ENCODE measurements at places on chromosomes 4 and X.

DNA sequence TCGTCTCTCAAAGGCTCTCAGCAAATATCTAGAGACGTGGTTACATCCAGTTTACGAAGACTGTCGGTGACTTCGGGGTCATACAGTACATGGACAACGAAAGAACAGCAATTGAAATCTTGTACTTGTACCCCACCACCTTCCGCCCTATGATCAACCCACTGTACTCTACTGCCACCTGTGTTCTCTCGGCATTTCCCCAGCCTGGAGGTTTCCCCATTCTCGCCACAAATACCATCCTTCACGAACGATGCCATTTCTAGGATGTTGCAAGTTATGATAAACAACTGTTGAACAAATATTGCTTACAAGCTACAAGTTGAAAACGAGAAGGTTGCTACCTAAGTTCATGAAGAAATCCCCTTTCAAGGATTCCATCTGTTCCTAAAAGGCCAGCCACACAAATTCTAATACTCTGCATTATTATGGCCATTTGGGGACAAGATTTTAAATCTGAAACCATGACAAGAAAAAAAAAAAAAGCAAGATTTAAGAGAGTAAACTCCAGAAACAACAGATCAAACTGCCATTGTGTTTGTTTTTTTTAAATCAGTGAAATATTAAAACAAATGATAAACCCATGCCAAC, 1.6 kb downstream of the APBB2 start:
- DNase-seq = no peak

- DNase-seq = no peak
Observed at GRCh38 chr4:139009702-139010101, 5.9 kb upstream of the NOCT start.

- DNase-seq = no peak
Observed at GRCh38 chr4:48065587-48066052, 49.0 kb downstream of the NIPAL1 start.

DNA sequence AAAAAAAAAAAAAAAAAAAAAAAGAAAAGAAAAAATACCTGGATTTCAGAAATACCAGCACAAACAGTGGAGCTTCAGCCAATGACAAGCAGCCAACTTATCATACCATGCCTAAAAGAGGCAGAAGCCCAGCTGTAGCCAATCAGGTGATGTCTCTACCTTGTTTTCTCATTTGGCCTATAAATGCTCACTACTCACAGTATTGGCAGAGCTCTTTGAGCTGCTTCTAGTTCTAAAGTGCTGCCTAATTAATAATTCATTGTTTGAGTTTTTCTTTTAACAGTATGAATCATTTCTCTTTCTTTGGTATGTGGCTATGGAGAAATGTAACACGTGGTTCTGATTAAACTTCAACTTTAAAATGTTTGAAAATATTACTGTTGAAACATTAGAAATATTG, 188.8 kb upstream of the TECRL start:
- DNase-seq = no peak

DNA sequence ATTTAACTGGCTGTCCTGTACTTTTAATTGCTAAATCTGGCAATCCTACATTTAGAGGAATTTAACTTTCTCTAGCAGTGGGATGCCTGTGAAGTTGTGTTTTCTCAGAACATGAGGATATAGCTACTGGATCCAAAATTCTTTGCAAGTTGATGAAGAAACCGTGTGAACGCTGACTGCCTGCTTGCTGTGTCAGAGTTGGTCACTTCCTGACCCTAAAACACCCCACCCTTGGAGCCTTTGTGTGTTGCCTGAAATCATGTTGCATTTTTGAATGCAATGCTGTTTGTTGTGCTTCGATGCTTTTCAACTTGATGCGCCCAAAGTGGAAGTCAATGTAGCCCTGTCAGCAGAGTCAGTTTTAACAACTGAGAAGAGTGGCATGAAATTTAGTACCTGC, 211.2 kb downstream of the ANK2 start:
- no peak for DNase-seq

DNA sequence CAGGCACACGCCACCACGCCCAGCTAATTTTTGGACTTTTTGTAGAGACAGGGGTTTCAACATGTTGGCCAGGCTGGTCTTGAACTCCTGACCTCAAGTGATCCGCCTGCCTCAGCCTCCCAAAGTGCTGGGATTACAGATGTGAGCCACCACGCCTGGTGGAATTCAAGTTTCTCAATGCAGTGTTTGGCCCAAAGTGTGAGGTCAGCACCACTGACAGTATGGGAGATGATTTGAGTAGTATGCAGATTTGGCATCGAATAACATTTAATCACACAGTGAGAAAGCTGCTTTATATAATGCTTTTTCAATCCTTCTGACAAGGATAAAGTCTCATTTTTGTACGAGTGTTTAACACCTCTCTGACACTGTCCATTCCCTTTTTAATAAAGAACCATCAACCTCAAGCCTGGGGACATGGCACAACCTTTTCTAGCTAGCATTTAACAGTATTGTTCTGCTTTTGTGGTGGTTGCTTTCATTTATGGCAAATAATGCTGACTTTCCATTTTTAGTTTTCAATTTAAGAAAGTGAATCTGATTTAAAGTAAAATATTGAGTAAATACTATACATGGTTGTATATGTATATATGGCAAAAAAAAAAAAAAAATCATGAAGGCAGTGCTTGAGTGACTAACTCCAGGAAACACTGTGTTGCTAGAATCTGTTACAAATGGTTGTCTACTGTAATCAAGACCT, 4.3 kb upstream of the NSUN7 start:
- DNase-seq = no peak

DNA sequence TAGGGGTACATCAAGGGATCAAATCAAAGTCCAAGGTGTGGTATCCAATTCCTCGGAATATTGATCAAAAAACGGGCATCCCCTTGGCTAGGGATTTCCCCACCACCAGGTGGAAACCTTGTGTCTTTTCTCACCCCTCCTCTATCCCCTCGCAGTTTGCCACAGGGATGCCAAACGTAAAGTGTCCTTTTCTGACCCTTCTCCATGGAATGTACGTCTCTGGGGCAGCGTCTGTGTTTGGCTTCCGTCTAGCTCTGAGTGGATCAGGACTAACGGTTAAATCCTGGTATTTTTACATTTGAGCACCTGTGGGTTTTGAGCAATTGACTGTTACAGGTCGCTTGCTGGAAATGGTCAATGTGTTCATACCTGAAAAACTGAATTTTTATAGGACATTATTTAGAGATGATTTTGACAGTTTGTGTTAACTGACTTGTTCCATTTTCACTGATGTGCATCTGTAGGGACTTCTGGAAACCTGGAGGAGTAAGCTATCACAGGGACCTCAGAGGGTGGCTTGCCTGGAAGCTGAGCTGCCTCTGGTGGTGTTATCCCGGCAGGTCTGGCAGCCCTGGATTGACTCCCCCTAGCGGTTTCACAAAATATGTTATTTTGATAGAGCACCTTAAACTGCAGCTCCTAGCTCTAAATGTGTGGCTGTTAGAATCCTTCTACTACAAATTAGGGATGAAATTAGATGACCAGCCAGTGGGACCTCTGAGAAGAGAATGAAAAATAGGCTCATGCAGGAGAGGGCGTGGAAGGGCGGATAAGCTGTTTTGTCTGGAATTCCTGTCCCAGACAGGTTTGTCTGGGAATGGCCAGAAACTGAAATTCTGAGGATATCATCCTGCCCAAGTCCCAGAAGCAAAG, 8.8 kb upstream of the MGST2 start:
- no peak for DNase-seq

GRCh38 chr4:174111422-174111821, 172.0 kb downstream of the FBXO8 start:
- no peak for DNase-seq

- DNase-seq = no peak
Observed at GRCh38 chrX:31071262-31071661, 579 bp downstream of the FTHL17 start.

DNA sequence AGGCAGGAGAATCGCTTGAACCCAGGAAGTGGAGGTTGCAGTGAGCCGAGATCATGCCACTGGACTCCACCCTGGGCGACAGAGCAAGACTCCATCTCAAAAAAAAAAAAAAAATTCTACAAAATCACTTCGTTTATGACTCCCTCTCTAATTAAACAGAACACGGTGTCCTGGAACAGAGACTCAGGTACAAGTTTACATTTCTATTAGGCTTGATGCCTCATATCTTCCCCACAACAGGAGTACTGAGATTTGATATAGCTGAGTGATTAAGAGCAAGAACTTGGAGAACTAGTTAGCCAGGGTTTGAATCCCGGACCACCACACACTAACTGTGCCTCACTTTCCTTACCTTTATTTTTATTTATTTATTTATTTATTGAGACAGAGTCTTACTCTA, 42.2 kb upstream of the KLF3 start:
- no peak for DNase-seq

DNA sequence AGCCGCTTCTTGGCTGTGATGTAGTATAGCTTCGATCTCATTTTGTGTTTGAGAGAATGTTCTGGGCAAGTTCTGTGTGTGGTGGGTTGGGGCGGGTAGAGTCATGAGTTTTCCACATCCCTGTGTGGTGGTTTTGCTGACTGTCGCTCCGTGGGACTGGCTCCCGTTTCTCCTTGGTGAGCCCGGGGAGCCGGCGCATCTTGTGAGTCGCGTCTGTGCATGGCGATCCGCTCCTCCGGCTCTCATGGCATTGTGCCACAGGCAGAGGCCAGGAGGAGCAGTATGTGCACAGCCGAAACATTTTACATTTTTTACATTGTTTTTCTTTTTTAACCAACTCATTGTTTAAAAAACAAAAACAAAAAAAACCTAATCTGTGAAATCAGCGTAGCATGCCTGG, 27.7 kb upstream of the TBC1D14 start:
- DNase-seq = no peak

- DNase-seq = no peak
Observed at GRCh38 chrX:101813200-101813599, 118.6 kb downstream of the ZMAT1 start.

GRCh38 chr4:120395746-120396145, 329.1 kb upstream of the MAD2L1 start:
- no peak for DNase-seq

GRCh38 chr4:99221980-99222379, 2.9 kb upstream of the ADH6 start:
- no peak for DNase-seq

- no peak for DNase-seq
Observed at GRCh38 chrX:23936180-23936579, 28.4 kb downstream of the CXorf58 start.

DNA sequence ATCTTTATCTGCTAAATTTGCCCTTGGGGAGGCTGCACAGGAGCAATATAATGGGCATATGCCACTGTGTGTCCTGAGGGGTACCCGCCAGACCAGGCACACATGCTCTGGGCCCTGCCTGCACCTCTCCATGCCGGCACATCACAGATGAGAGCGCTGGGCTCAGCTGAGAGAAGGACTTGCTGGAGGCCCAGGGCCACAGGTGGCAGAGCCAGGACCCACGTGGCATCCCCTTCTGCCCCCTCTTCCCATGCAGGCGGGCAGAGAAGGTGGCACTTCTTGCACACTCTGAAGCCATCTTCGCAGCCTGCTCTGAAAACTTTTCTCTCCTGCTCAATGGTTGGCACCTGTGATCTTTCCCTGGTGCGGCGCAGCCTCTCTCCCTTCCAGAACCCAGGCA, 20.1 kb downstream of the CPZ start:
- no peak for DNase-seq

All from stimulated activated CD4-positive, alpha-beta T cell treated with anti-CD3 and anti-CD28 coated beads, Interleukin-1b, Interleukin-23, amount 100 ng/mL, for 1 hour (primary cell).